Activated CD4-positive, alpha-beta memory T cell treated with anti-CD3 and anti-CD28 coated beads for 36 hours (primary cell): ENCODE measurements at places on chromosomes 12 and 14. TPM values are rescaled to one million over a fixed set of nuclear protein-coding genes. Genes with fewer than 3 reads are reported as not detected.

LHX5 gene
- not detected for total RNA-seq

LPAR5 gene
- total RNA-seq: 4.8 TPM

KRT2 gene
- not detected for total RNA-seq

SERPINA4 gene
- total RNA-seq: not detected

CDH24 gene
- 1.00 TPM for total RNA-seq

MORN3 gene
- 2.7 TPM for total RNA-seq

SLC2A3 gene
- 315 TPM for total RNA-seq

OR6C2 gene
- not detected for total RNA-seq

KCNMB4 gene
- 1.5 TPM for total RNA-seq

ARF6 gene
- 202 TPM for total RNA-seq

TTC6 gene
- not detected for total RNA-seq

KSR2 gene
- total RNA-seq: 0.12 TPM

PLEKHD1 gene
- total RNA-seq: 0.05 TPM

HOXC6 gene
- not detected for total RNA-seq

FAR2 gene
- total RNA-seq: 9.2 TPM
